Stimulated activated CD8-positive, alpha-beta memory T cell treated with anti-CD3 and anti-CD28 coated beads, Interleukin-4, amount 100 ng/mL, for 4 hours (primary cell): ENCODE measurements at places on chromosomes 16 and 17.

- DNase-seq, result no peak
Observed at GRCh38 chr17:35129973-35130351, 8.5 kb downstream of the FNDC8 start.

GRCh38 chr17:16934836-16935235 is 37.1 kb downstream of the TNFRSF13B start:
- DNase-seq, result no peak

DNA sequence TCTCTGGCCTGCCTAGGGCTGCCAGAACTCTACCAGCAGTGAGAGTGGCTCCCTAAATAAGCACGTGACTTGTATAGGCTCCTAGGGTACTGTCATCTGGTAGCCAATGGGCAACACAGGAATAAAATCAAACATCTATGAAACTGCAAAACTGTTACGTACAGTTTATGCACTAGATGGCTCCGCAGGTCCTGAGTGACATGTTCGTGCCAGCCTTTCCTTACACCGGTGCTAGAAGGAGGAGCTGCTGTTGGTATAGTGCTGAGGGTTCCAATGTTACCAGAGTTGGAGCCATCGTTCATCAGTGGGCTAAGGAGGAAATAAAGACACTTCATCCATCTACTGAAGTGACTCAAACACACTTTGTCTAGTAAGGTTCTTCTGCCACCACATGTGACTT is 63.2 kb upstream of the TRAP1 start:
- DNase-seq, result no peak

GRCh38 chr16:426115-426905 is 861 bp downstream of the RAB11FIP3 start:
- DNase-seq, result no peak

- no peak for DNase-seq
Observed at GRCh38 chr16:86625821-86626220, 47.5 kb downstream of the FOXL1 start.

- DNase-seq, result no peak
Observed at GRCh38 chr17:50529849-50530248, 2.7 kb upstream of the EPN3 start.

- DNase-seq, result no peak
Observed at GRCh38 chr16:75044800-75045361, 46.1 kb downstream of the ZNRF1 start.

- DNase-seq, result no peak
Observed at GRCh38 chr16:86533767-86534351, 21.2 kb downstream of the MTHFSD start.

- DNase-seq, result no peak
Observed at GRCh38 chr16:57693550-57693949, 1.1 kb upstream of the DRC7 start.

DNA sequence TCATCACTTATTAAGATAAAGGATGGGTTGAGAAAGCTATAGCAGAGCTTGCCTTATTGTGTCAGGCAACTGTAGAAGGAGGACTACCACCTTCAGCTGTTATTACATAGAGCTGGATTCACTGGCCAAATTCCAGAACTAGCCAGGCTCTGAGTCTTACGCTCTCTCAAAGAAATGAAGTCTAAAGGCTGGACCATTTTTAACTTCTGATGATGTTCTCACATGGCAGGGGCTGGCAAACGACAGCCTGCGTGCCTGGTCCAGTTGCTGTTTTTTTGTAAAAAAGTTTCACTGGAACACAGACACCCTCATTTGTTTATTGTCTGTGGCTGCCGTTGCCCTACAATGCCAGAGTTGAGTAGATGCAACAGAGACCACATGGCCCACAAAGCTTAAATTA is 21.2 kb downstream of the TRAF4 start:
- no peak for DNase-seq

GRCh38 chr17:39122991-39123390 is 28.4 kb downstream of the PLXDC1 start:
- no peak for DNase-seq
